Activated T-helper 9 cell treated with anti-CD3 and anti-CD28 coated beads, Interleukin-2, amount 50 U/mL, for 16 hours (primary cell): ENCODE measurements at places on chromosomes 2 and 18.

DNA sequence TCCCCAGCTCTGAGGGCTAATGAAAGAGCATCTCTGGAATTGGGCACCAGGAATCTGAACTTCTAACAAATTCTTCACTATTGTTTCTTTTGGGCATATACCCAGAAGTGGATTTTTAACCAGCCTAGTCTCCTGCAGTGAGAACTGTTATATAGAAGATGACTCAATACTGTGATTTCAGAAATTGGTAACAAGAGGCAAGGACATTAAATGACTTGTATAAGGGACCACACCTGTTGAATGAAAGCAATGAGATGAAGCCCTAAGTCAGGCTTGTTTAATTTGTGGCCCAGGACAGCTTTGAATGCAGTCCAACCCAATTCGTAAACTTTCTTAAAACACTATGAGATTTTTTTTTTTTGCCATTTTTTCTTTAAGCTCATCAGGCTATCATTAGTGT, 57.9 kb downstream of the EPC2 start:
- DNase-seq, result no peak

DNA sequence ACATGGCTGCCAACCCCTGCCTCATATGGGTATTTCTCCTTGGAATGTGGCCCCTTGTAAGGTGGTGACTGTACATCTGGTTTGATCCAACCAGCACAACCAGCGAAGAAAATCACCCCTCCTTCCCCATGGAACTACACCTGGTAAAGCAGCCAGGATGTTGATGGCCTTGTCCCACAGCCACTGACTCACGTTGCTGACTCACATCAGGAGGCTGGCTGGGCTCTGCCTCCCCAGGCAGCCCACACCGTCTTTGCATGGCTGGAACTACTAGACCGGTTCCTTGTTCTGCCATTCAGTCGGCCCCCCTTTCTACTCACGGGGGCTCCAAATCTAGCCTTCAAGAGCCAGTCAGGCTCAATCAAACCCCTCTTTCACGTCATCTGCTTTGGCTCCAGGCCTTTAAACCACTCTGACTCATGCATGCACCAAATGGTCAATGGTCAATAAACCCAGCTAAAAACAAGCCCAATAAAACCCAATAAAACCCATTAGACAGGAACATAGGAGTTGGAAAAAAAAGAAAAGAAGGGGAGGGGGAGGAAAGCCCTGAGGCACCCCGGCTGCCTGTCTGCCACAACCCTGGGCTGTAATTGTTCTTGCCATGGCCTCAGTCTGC, 114.8 kb downstream of the PLB1 start:
- peak; percentile 25 for DNase-seq

DNA sequence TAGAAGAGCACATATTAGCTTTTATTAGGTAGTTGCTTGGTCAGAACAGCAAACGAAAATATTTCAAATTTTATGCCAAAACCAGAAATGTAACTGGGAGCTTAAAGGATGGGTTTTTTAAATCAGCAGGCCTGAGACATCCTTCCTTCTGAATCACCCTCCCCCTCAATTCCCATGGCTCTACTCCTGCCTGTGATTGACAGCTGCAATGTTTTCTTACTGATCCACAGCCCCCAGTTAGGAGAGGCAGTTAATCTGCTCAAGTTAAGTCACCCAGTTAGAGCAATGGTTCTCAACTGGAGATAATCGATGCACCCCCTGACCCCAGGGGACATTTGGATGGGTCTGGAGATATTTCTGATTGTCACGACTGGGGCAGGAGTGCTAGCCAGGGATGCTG, 24.9 kb downstream of the KCTD18 start:
- DNase-seq, result no peak

GRCh38 chr2:44086629-44087028, 82.0 kb upstream of the PPM1B start:
- no peak for DNase-seq

DNA sequence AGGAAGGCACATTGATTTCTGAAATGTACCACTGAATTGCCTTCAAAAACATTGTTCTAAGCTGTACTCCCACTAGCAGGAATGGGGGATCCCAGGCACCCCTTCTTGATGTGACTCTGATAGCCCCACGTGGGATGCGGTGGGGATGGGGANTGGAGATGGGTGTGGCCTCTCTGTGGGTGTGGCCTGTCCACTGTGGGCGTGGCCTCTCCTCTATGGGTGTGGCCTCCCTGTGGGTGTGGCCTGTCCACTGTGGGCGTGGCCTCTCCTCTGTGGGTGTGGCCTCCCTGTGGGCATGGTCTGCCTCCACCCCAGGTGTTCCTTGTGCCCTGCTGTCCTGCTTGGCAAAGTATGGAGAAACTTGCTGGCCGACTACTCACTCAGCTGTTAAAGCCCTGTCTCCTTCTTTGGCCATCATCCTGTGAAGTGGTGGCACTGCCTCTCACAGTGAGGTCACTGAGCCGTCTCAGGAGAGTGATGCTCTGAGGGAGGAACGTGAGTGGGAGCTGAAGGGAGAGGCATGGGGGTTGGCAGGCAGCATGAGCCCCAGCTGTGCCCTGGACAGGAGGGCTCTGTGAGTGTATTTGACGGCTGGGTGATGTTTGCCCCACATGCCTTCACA, 6.7 kb upstream of the PARD6G start:
- DNase-seq, result peak; percentile 9
